ENCODE measurements at places on chromosomes 4 and X.

GRCh38 chr4:157514711-157515110 lies 294.2 kb downstream of the GRIA2 start:
- DNase-seq = no peak

- DNase-seq = no peak
Observed at GRCh38 chrX:17161991-17162390, 213.0 kb upstream of the NHS start.

DNA sequence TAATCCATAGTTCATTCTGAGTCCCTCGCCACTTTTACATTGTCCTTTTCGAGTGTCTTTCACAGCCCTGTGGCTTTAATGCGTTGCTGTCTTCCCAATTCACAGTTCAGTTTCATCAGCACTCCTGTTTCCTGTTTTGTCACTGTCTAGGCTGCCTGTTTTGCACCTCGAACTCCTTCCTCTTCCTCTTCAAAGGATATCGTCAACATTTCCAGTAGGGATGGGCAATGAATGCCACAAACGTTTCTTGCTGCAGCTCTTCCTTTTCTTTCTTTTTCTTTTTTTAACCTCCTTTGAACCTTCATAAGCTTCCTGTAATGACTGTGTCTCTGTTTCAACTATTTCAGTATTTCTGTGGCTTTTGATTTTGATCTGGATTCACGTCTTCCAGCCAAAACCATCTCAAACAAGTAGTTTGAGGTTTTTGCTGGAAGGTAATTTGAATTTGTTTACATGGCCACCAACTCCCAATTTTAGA lies 105.4 kb downstream of the ANXA3 start:
- peak; percentile 36 for DNase-seq

DNA sequence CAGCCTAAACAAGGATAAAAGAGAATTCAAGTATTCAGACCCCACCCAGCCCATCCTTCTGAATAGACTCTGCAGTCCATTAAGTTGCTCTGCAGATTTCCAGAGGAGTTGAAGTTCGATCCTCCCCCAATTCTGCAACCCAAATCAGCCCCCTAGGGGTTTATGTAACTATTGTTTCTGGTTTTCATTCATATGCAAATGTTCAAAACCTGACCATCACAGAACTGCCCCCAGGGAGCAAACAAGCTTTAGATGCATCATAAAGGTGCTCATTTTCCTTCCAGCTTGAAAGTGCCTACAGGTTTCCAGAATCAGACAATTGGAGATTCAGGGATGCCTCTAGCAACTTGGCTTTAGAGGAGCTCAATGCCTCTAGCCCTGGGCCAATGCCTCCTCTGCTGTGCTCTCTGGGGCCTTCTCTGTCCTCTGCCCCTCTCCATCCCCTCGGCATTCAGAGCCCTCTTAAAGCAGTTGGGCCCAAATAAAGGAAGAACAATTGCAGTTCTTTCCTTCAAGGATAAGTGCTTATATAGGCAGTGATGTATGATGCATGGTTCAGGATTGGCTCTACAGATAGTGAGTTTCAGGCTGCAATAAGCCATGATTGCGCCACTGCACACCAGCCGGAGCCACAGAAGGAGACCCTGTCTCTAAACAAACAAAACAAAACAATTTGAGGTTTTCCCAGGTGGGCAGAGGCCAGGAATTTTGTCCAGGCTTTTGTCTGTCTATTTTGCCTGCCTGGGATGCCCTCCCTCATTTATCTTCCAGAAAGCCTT lies 23.5 kb upstream of the SPINK2 start:
- DNase-seq = no peak

GRCh38 chrX:134482371-134482770 lies 22.4 kb downstream of the HPRT1 start:
- DNase-seq = no peak

DNA sequence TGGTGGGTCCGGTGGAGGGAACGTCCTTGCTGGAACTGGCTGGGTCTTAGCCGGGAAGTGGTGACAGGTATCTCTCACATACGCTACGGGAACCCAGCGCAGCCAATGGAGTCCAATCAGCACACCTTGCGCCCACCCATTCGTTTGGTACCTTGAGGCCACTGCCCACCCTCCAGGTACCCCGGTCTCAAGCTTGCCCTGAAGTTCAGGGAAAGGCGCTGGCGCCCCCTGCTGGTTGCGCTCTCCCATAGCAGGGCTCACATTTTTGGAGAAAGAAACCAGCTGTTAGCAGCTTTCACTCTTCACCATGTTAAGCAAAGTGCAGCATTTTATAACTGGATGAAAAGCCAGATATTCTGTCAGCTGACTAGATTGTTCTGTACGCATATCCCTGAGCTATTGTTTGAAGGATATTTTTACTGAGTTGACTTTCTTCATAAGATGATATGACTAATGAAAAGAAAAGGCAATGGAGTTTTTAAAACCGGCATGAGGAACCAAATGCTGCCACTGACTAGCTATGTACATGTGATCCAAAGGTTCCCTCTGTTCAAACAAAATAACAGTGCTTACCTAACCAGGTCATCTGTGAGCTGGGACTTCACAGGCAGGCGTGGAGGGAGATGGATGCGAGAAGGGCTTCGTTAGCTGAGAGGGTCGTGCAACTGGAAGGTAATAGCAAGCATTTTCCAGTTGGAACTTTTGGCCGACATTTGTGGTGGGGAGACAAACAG lies 43.7 kb downstream of the OTOP1 start:
- peak; percentile 36 for DNase-seq

GRCh38 chr4:23166919-23167318 lies 474.2 kb downstream of the GBA3 start:
- DNase-seq = no peak

DNA sequence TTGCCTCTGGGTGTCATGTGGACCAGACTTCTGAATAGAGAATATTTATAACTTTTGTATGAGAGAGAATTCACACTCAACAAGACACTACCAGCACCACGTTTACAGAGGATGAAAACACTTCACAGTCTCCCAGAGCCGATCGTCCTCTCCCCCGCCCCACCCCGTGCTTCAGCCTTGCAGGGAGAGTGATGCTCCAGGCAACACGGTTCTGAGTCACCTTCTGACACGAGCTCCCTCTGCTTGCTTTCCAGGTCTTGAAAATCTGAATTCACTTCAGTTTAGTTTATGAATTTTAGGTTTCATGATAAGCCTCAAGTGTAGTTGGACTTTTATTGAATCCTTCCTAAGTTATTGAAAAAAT lies 59.8 kb downstream of the CPLX1 start:
- no peak for DNase-seq

DNA sequence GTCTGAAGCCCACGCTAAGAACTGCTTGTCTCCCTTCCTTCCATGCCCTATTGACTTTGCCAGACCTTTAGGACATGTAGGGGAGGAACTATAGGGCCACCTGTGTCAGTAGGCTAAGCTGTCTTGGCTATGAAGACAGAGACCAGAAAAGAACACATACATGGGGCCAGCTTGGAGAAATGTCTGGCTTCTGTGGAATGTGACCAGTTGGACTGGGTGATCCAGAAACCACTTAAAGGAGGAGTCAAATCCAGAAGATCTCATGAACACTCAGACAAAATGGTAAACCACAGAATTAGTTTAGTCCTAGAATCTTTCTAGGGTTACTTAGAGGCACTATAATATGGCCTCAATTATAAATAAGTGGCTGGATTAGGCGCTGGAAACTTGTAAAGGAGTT lies 42.0 kb downstream of the PHKA2 start:
- no peak for DNase-seq

GRCh38 chrX:129925305-129926092 lies 19.5 kb downstream of the UTP14A start:
- DNase-seq = peak; percentile 66

GRCh38 chr4:165965503-165965902 lies 92.5 kb downstream of the TLL1 start:
- DNase-seq = no peak

GRCh38 chr4:98939438-98939837 lies 10.5 kb upstream of the EIF4E start:
- DNase-seq = no peak

- DNase-seq = no peak
Observed at GRCh38 chr4:150495550-150495949, 86.4 kb upstream of the MAB21L2 start.

GRCh38 chr4:39931441-39931901 lies 46.2 kb downstream of the PDS5A start:
- no peak for DNase-seq

DNA sequence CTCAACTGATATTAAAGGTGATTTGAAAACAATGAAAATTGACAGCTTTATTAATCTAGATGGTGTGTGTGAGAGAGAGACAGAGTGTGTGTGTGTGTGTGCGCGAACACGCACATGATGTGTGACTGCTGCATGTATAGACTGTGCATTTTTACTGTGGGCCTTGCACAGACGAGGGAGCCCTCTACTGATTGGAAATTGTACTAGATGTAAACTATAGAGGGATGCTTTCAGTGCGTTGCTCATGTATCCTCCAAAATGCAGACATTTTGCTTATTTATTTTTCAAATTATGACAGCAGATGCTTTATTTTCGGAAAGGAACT lies 168.4 kb upstream of the GK2 start:
- no peak for DNase-seq

DNA sequence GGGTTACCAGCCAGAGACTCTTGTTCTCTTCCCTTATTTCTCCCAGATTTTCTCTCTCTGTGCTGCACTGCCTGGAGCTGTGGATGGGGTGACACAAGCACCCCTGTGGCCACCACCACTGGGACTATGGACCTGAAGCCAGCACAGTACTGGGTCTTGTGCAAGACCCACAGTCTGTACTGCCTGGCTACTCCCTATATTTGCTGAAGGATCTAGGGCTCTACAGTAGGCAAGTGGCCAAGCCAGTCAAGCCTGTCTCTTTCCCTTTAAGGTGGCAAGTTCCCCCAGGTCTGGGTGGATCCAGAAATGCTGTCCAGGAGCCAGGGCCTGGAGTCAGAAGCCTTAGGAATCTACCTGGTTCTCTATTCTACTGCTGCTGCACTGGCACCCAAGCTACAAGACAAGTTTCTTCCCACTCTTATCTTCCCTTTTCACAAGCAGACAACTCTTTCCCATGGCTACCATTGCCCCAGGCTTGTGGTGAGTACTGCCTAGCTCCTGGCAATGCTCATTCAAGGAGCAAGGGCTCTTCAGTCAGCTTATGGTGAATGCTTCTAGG lies 28.4 kb upstream of the CT47A1 start:
- no peak for DNase-seq

GRCh38 chr4:15488658-15489470 lies 19.2 kb downstream of the CC2D2A start:
- DNase-seq = no peak

- no peak for DNase-seq
Observed at GRCh38 chr4:121308328-121308663, 72.5 kb downstream of the QRFPR start.

- DNase-seq = no peak
Observed at GRCh38 chr4:40871695-40872250, 122.0 kb downstream of the NSUN7 start.

DNA sequence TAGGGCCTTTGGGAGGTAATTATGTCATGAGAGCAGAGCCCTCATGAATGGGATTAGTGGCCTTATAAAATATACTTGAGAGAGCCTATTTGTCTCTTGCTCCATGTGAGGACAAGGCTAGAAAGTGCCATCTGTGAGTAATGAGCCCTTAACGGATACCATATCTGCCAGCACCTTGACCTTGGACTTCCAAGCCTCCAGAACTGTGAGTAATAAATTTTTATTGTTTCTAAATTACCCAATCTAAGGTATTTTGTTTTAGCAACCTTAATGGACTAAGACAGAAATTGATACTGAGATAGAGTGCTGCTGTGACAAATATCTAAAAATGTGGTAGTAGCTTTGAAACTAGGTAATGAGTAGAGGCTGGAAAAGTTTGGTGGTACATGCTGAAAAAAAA lies 285.0 kb upstream of the DIPK2B start:
- no peak for DNase-seq

GRCh38 chr4:140116442-140117104 lies 37.4 kb downstream of the MAML3 start:
- DNase-seq = no peak

DNA sequence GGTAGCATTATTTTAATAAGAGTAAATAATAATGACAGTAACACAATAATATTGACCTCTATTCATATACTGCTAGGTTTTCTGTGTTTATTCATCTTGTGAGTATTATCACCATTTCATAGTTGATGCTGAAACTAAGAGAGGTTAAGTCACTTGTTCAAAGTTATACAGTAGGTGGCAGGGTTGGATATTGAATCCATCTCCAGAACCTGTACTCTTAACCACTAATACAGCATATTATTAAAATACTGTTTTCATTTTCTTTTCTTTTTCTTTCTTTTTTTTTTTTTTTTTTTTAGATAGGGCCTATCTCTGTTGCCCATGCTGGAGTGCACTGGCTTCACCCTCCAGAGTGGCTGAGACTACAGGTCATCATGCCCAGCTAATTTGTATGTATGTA lies 7.1 kb upstream of the ELF2 start:
- DNase-seq = no peak

DNA sequence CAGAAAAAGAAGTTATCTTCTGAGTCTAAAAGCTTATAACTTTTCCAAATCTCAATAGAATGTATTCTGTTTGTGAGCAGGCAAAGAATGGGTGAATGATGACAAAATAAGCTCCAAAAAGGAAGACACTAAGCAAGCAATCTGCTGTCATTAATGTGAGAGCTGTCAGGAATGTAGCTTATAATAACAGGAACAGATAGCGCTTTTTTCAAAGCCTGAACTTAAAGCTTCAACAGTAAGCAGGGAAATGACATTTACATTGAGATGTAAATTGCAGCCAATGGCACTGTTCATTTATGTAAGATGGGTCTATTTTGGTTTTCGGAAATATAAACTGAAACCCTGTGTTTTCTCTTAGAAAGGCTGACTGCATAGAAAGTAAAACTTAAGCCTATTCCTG lies 1005.9 kb downstream of the PDHA2 start:
- no peak for DNase-seq

GRCh38 chr4:46146993-46147392 lies 23.1 kb upstream of the GABRG1 start:
- no peak for DNase-seq

- no peak for DNase-seq
Observed at GRCh38 chr4:52143815-52144214, 92.7 kb downstream of the SPATA18 start.

DNA sequence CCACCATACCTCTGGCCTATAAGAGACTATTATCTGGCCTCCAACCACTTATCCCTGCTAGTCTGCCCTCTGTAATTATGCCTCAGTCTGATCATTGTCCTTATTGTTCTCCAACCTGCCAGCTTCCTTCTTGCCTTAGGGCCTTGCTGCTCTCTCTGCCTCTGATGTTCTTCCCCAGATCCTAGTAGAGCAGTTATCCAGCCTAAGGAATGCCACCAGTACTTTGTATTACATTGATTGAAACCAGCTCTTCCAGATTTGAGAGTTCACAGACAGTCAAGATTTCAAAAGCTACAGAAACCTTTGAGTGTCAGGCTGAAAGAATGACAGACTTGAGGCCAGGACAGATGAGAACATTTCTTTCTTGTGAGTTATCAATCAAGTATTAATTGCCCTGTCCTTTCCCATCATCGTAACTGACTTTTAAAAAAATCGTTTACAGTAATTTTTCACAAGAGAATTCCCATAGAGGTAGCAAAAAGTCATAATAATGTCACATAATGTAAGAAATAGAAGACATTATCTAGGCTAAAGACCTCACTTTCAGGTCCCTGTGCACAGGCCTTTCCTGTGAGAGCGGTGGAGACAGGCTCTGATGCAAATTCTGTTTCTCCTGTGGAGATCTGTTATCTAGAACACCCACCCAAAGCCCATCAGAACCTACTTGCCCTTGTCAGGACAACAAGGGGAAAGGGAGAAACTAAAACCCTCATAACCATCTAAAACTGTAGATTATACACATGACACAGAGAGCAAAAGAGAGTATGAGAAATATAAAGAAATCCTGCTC lies 64.1 kb upstream of the GUCY1A1 start:
- DNase-seq = no peak
